ENCODE measurements at places on chromosomes 12 and 14. TPM values are rescaled to one million over a fixed set of nuclear protein-coding genes. Genes with fewer than 3 reads are reported as not detected.

GRCh38 chr12:116808113-116809105 lies 70.3 kb downstream of the RNFT2 start:
- H3K27ac ChIP-seq = no peak overlapping the region
- H3K27me3 ChIP-seq = no peaks in the 10 kb centered on the region
- no peaks in the 10 kb centered on the region for H3K4me1 ChIP-seq
- H3K4me3 ChIP-seq = no peak overlapping the region

GRCh38 chr12:43669373-43669772 lies 89.2 kb downstream of the PUS7L start:
- H3K4me1 ChIP-seq = no peaks in the 10 kb centered on the region
- no peak overlapping the region for H3K4me3 ChIP-seq
- H3K27me3 ChIP-seq = no peaks in the 10 kb centered on the region

GRCh38 chr12:93750056-93750455 lies 72.9 kb downstream of the CRADD start:
- H3K27ac ChIP-seq = peak overlapping the region; percentile 75
- no peak overlapping the region for H3K4me3 ChIP-seq

GRCh38 chr14:95943699-95944098 lies 67.1 kb downstream of the TUNAR start:
- no peaks in the 10 kb centered on the region for H3K4me1 ChIP-seq
- DNase-seq = no peak
- H3K27me3 ChIP-seq = no peaks in the 10 kb centered on the region
- no peaks in the 10 kb centered on the region for H3K36me3 ChIP-seq

The DPF3 gene
- 1.2 TPM for total RNA-seq

The BDKRB2 gene
- 2.9 TPM for total RNA-seq

- H3K27ac ChIP-seq = no peak overlapping the region
- no peaks in the 10 kb centered on the region for H3K36me3 ChIP-seq
- no peaks in the 10 kb centered on the region for H3K27me3 ChIP-seq
- no peak for DNase-seq
- no peak overlapping the region for H3K4me3 ChIP-seq
- no peaks in the 10 kb centered on the region for H3K4me1 ChIP-seq
Measured at GRCh38 chr12:68532204-68532886, 78.4 kb upstream of the RAP1B start.

DNA sequence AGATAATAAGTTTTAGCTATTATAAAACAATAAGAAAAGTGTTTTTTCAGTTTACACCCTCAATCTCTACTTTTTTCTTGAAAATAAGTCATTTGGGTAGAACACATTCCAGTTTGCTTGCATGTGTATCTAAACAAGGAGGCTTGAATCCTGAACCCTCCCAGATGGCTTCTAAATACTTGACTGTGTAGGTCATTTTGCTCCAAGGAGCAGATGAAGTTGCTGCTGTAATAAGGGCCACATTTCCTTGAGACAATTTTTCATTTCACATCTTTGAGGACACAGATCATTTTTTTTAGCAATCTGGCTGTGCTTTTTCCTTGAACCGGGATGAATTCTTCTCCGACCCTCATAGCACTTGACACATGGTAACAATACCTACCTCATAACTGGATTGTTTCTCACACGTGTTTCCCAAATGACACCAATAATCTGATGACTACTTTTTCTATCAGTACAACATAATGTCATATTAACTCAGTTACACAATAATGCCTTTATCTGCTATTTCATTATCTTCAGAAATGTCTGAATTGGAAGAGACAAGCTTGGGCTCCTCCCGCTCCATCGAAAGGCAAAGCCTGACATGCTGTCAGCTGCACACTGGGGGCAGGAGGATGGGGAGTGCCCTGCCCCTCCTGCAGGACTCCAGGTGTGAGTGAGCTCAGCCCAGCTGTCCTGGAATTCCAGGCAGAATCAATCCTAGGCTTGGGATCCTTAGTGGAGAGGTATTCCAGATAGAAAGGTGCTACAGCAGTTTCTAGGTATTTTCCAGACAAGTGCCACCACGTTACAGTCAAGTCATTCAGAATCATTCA lies 30.9 kb downstream of the GPHB5 start:
- H3K27ac ChIP-seq = no peak overlapping the region
- no peaks in the 10 kb centered on the region for H3K27me3 ChIP-seq
- H3K36me3 ChIP-seq = no peaks in the 10 kb centered on the region
- no peak for DNase-seq
- no peaks in the 10 kb centered on the region for H3K4me1 ChIP-seq
- H3K4me3 ChIP-seq = no peak overlapping the region

DNA sequence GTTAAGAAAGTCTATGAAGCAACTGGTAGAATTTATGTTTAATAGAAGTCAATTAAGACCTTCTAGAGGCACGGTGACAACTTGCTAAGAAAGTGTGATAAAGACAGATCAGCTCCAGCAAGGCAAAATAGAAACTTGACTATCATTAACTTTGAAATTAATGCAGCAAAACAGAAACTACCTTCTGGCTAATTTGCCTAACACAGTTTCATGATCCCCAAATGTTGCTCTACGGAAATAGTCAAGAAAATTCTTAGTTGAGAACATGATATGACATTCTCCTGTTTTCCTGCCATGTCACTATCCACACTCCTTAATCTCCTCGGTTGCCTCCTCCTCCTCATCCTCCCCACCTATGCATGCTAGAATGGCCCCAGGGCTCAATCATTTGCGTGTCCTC lies 4.2 kb downstream of the DENND5B start:
- no peak overlapping the region for H3K4me3 ChIP-seq
- no peak for DNase-seq
- no peaks in the 10 kb centered on the region for H3K27me3 ChIP-seq

The FLRT2 gene
- 5.2 TPM for total RNA-seq

- no peak overlapping the region for H3K27ac ChIP-seq
- no peak for DNase-seq
- H3K27me3 ChIP-seq = no peaks in the 10 kb centered on the region
- H3K36me3 ChIP-seq = no peaks in the 10 kb centered on the region
- H3K4me3 ChIP-seq = no peak overlapping the region
Measured at GRCh38 chr14:70354204-70354603, 5.3 kb downstream of the COX16 start.

GRCh38 chr12:89469361-89469760 lies 55.2 kb downstream of the GALNT4 start:
- H3K4me1 ChIP-seq = no peaks in the 10 kb centered on the region

All from upper lobe of left lung (tissue), 6 donors.